ENCODE measurements at places on chromosomes 1 and 21. TPM values are rescaled to one million over a fixed set of nuclear protein-coding genes. Genes with fewer than 3 reads are reported as not detected.

VCAM1 gene
- total RNA-seq = 55.5 TPM

DNA sequence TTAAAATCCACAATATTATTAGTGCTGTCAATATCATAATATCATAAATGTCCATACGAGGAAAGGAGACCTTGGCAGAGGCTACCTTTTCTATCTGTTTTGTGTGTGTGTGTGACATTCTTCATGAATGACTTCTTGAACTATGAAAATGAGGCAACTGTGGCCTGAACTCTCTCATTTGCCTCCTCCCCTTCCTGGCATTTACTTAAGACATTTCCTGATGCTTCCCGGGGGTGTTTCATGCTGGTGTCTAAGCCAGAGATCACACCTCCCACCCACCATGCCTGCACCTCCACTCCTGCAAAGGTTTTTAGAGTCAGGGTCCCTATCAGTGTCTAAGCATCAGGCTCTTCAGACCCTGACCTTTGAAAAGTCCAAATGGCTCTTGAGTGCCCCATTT is 420.9 kb downstream of the KIF26B start:
- DNase-seq = no peak

PDC gene
- not detected for total RNA-seq

DNA sequence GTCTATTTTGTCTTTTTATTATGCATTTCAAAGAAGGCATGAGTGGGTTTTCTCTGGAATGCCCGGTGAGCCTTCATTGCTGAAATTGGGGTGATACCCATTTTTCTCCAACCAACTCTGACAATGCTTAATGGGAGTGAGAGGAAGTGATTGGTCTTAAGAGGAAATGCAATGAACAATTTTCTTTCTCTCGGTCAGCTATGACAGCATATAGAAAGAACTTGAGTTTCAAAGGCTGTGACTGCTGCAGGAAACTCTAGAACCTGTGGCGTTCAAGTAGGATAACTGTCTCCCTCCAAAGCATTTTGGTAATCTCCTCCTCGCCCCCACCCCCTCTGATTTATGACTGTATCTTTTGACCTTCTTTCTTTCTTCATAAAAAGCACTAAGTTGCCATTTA is 155.9 kb downstream of the LYPLAL1 start:
- DNase-seq = peak; percentile 31

DNA sequence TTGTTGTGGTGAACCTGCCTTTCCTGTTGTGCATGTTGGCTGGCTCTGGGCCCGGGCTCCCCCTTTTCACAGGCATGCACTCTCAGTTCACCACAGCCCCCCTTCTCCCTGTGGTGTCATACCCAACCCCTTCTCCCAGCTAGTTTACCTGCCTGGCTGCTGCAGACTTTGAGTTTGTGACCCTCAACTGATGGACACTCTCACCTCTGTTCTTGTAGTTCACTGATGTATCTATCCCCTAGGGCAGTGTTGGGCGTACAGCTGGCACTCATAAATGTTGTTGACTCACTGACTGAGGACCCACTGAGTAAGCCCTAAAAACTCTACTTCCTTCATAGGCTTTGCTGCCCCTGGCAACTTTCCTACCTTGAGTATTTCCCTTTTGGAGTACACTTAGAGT is 54.9 kb downstream of the WDR64 start:
- peak; percentile 65 for DNase-seq

CD1D gene
- total RNA-seq = 0.34 TPM

DNA sequence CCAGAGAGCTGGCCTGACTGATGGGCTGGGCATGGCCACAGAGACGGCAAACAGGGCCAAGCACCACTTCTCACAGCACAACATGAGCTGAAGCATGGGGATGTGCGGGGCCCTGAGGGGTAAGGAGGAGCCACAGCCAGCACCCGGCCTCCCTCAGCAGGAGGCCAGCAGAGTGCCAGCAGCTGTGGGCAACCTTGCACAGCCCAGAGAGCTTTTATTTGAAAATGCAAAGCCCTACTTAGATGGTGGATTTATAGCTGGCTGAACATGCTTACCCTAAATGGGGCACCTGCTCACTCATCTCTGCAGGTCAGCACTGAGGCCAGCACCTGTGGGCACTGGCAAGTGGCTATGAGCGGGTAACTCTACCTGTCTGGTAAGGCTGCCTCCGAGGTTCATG is 44.1 kb downstream of the SLC66A1 start:
- DNase-seq = no peak

SUMO3 gene
- total RNA-seq = 60.9 TPM

DNA sequence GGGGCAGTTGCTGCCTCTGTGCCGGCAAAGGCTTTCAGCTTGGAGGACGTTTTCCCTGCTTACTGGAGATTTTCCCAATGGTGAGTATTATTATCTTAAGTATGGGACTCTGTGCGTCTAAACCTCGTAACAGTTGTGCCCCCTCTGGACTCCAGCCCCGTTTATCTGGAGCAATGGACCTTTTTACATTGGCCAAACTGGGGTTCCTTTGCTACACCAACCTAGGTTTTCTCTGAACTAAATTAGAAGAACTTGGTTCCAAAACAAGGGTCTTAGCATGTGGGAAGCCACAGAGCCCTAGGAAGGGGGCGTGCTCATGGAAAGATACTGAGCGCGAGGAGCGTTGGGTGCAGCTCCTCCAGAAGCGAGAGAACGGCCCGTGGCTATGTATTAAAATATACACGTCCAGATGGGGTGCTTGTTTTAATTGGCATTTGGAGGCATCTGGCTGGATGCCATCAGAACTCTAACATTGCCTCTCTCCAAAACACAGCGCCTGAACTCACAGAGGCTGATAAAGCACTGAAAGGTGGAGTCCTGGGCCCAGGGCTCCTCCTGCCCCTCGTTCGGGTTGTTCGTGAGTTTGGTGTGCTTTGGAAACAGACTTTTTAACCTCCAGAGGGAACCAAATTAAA is 28.4 kb downstream of the POFUT2 start:
- DNase-seq = no peak

DNA sequence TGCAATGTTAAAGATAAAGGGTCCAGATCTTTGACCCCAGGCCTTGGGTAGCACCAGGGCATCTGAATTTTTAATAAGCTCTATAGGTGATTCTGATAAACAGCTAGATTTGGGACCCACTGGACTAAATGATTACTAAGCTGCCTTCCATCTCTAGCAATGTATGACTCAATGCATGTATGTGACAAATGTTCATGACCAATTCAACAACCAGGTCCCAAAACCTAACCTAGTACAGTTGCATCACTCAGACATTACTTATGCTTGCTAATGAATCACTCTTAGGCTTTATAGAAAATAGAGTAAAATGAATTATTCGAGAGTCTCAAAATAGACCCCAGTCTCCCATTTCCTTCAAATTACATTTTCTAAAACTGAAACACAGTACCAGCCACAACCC is 35.5 kb downstream of the RCAN1 start:
- no peak for DNase-seq

SPATA17 gene
- 0.63 TPM for total RNA-seq

DNA sequence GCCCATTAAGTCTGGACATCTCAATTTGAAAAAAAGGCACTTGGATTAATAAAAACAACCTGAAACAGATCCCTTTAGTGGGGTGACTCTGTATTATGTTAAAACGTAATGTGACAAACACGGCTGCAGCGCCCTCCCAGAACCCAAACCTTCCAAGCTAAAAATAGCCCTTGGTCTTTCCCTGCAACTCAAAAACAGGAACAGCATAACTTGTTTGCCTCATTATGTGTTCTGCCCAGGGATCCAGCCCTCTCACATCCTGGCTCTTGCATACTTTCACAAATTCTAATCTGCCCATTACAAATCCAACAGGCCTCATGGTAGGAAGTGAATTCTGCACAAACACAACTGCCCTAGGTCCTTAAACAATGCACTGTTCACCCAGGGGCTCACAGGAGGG is 94.7 kb upstream of the GADD45A start:
- DNase-seq = no peak

GRCh38 chr1:5878971-5879370 is 113.3 kb downstream of the NPHP4 start:
- no peak for DNase-seq

DNA sequence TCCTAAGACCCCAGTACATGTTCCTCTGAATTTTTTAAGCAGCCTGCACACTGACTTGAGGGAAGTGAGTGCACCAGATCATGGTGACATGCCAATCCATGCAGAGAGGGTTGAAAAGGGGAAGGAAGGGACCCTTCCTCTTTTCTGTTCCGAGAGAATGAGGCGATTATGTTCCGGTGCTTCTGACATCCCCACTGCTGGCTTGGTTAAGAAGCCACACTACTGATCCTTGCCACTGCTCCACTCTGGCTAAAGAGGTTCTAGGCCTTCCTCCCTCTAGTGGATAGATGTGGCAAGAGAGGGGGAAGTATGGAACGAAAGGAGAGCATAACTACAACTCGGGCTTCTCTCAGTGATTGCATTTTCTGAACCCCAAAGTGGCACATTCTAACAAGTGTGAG is 1.8 kb upstream of the CYB5R1 start:
- DNase-seq = peak; percentile 12

- no peak for DNase-seq
These were observed 484.8 kb downstream of the PTPRC start for GRCh38 chr1:199123615-199124014.

- DNase-seq = no peak
These were observed 215.3 kb upstream of the PTGFR start for GRCh38 chr1:78275456-78275855.

WDTC1 gene
- 28.6 TPM for total RNA-seq

MYOC gene
- not detected for total RNA-seq

GLRX2 gene
- 17.9 TPM for total RNA-seq

GRCh38 chr1:229430761-229431283 is 3.1 kb downstream of the ACTA1 start:
- DNase-seq = no peak

DNA sequence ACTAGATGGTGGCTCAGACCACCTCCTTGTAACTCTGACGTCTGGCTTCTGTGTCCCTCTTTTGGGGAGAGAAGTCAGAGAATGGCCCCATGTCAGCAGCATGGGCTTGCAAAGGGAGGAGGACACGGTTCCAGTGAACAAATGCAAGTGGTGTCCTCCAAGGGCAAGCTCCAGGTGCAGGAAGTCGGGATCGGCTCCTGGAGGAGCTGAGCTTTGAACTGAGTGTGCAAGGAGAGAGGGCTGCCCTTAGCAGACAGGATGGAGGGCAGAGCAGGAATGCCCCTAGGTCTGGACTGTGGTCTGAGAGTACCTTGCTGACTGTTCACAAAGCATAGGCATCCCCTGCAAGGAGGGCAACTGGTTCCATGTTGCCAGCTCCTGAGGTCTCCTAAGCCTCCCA is 17.3 kb downstream of the PKP1 start:
- no peak for DNase-seq

- no peak for DNase-seq
These were observed 169.2 kb downstream of the DHRS3 start for GRCh38 chr1:12448746-12449177.

GRCh38 chr1:14495996-14496395 is 102.5 kb upstream of the KAZN start:
- DNase-seq = no peak

DNAH14 gene
- 30.8 TPM for total RNA-seq

FAM110D gene
- 0.79 TPM for total RNA-seq

DNA sequence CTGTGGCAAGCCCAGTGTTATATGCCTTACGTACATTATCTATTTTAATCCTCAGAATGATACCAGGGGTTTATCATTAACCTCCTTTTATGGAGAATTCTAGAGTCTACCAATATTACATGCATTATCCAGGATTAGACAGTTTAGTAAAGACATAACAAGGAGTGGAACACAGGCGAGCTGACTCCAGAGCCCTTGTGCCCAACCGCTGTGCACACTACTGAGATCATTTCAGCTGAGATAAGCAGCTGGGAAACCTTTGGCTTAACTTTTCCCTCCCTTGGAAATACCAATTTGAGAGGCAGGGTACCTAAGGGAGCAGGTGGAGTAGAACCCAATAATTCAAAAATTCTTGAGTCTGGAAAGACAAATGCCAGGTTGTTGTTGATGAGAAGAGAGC is 59.8 kb upstream of the ATP1B1 start:
- DNase-seq = no peak

- DNase-seq = no peak
These were observed 50.2 kb upstream of the ROR1 start for GRCh38 chr1:63723602-63724001.

SLAMF6 gene
- total RNA-seq = not detected

APH1A gene
- total RNA-seq = 152 TPM

DNA sequence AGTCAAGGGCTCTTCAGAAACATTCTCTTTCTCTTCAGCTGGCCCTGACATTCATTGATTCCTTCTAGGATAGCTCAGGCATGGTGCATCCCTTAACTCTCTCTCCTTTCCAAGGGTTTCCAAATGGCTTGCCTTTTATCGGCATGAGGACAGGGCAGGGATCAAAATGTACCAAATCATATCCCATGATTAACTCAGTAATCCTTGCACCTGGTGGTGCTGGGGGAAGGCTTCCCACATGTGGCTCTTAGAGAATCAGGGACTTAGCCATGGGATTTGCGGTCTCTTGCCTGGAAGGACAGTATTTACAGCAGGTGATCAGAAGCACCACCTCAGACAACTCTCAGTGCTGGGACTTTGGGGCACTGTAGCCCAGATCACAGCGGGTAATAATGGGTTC is 46.2 kb upstream of the EDEM3 start:
- no peak for DNase-seq

- no peak for DNase-seq
These were observed 31.6 kb downstream of the DOP1B start for GRCh38 chr21:36188081-36188681.

DNA sequence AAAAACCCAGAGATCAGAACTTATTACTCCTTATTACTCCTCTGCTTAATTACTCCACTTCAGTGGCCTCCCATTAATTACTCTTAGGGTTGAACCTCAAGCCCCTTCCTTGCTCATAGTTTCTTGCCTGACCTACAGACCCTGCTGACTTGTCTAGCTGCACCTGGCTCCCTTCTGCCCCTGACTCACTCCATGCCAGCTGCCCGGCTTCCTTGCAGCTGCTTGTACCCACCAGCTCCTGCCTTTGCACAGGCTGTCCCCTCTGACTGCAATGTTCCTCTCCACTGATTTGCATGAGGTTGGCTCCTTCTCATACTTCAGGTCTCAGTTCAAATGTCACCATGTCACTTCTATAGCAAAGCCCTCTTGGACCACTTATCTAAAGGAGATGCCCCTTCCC is 1.9 kb upstream of the PTPRU start:
- no peak for DNase-seq

GRCh38 chr1:59350521-59350920 is 53.6 kb downstream of the FGGY start:
- no peak for DNase-seq

SMIM11 gene
- total RNA-seq = 36.4 TPM

- no peak for DNase-seq
These were observed 7.0 kb downstream of the SELE start for GRCh38 chr1:169726851-169727250.

Data from kidney epithelial cell (primary cell).